T-cell (primary cell): ENCODE measurements at places on chromosomes 5 and 9. TPM values are rescaled to one million over a fixed set of nuclear protein-coding genes. Genes with fewer than 3 reads are reported as not detected.

DNA sequence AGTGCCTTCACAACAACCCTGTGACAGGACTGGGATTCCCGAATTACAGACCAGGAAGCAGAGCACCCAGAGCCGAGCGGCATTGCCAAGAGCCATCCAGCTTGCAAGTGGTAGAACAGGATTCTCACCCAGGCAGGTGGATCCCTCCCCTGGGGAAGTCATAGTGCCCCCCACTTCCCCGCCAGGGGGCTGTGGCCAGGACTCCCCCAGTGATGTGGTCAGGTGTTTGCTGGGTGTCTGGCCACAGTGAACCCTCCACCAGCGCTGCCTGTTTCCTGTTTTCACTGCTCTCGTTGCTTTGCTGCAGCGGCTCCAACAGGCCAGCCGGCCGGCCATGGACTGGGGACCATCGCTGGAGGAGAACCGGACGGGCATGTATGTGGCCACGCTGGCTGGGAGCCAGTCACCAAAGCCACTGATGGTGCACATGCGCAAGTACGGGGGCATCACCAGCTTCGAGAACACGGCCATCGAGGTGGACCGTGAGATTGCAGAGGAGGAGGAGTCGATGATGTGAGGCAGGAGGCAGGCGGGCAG lies 19.3 kb downstream of the SLC6A7 start:
- no peaks in the 10 kb centered on the region for H3K4me1 ChIP-seq
- no peaks in the 10 kb centered on the region for H3K36me3 ChIP-seq
- H3K27ac ChIP-seq, result no peak overlapping the region

DNA sequence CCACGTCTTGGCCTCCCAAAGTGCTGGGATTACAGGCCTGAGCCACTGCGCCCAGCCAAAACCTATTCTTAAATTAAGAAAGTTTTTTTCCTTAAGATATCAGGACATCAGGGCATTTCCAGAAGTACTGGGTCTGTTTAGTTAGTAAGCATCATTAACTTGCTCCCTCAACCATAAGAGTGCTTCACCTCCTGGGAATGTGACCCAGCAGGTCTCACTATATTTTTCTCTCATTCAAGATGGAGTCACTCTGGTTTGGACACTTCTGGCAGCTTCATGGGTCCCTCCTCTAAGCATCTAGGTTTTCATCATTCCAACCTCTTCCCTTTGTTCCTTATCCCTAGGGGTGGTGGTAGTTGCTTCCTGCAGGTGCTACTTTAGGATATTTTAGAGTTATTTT lies 10.3 kb upstream of the BRD3OS start:
- H3K27ac ChIP-seq, result no peak overlapping the region
- no peaks in the 10 kb centered on the region for H3K36me3 ChIP-seq
- H3K4me1 ChIP-seq, result no peaks in the 10 kb centered on the region
- no peaks in the 10 kb centered on the region for H3K27me3 ChIP-seq
- H3K4me3 ChIP-seq, result no peak overlapping the region

- peaks cover 2% of the 10 kb centered on the region for H3K27me3 ChIP-seq
- no peak for DNase-seq
- no peak overlapping the region for H3K4me3 ChIP-seq
Measured at GRCh38 chr5:99061299-99061698, 132.5 kb upstream of the CHD1 start.

- H3K36me3 ChIP-seq, result no peaks in the 10 kb centered on the region
- no peak overlapping the region for H3K4me3 ChIP-seq
- no peak overlapping the region for H3K27ac ChIP-seq
- H3K4me1 ChIP-seq, result no peaks in the 10 kb centered on the region
Measured at GRCh38 chr9:127154003-127154389, 31.6 kb upstream of the ANGPTL2 start.

- DNase-seq, result no peak
- H3K4me1 ChIP-seq, result no peaks in the 10 kb centered on the region
- H3K27me3 ChIP-seq, result peaks cover 15% of the 10 kb centered on the region
- no peak overlapping the region for H3K27ac ChIP-seq
- H3K4me3 ChIP-seq, result no peak overlapping the region
- H3K36me3 ChIP-seq, result no peaks in the 10 kb centered on the region
Measured at GRCh38 chr9:38687389-38687842, 32.5 kb downstream of the FAM240B start.

DNA sequence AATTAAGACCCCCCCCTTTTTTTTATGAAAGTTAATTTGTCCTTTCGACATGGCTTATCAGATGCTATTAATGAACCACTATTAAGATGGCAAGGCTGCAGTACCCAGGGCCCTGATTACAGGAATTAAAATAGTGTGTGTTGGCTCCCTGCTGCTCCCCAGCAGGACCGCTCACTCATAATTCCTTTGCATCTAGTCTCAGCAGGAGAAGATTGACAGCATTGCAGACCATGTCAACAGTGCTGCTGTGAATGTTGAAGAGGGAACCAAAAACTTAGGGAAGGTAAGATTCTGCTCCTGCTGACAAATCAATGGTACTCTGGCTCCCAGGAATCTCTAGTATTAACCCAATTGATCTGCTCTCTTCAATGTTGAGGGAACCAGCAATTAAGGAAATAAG lies 61.0 kb downstream of the STX17 start:
- no peak overlapping the region for H3K4me3 ChIP-seq
- H3K4me1 ChIP-seq, result no peaks in the 10 kb centered on the region
- no peak overlapping the region for H3K27ac ChIP-seq

DNA sequence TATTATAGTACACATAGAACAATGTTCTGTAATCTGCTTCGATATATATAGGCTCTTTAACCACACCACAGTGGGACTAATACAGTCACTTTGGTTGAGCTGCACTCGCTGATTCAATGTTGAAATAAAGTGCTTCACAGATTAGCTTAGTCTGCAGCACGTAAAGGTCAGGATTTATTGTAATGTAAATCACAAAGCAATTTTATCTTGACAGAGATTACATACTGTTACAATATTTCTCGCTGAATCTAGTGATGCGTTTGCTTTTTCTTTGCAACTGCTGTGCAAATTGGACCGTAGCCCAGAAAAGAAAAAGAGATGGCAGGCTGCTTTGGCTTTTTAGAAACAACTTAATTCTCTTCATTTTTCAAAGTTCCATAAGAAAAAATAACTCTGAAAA lies 52.9 kb downstream of the CETN3 start:
- H3K27ac ChIP-seq, result no peak overlapping the region
- no peaks in the 10 kb centered on the region for H3K4me1 ChIP-seq
- H3K36me3 ChIP-seq, result no peaks in the 10 kb centered on the region
- H3K27me3 ChIP-seq, result no peaks in the 10 kb centered on the region
- DNase-seq, result no peak

DNA sequence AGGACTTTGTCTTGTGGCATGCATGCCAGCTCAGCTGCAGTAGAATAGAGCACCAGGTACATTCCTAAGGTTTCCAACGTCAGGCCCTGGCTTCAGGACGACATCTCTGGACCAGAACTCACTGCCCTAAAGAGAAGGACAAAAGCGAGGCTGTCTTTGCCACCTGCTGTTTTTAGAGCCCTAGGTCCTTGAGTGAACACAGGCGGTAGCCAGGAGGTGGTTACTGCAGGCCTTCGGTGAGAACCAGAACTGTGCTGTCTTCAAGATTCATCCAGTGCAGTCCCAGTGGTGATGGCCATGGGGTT lies 288.9 kb upstream of the CDH18 start:
- no peak for DNase-seq
- no peaks in the 10 kb centered on the region for H3K4me1 ChIP-seq
- H3K27ac ChIP-seq, result no peak overlapping the region

GRCh38 chr5:52804981-52805380 lies 17.3 kb downstream of the ITGA1 start:
- no peak overlapping the region for H3K4me3 ChIP-seq
- DNase-seq, result no peak
- H3K27me3 ChIP-seq, result no peaks in the 10 kb centered on the region
- H3K27ac ChIP-seq, result no peak overlapping the region

DNA sequence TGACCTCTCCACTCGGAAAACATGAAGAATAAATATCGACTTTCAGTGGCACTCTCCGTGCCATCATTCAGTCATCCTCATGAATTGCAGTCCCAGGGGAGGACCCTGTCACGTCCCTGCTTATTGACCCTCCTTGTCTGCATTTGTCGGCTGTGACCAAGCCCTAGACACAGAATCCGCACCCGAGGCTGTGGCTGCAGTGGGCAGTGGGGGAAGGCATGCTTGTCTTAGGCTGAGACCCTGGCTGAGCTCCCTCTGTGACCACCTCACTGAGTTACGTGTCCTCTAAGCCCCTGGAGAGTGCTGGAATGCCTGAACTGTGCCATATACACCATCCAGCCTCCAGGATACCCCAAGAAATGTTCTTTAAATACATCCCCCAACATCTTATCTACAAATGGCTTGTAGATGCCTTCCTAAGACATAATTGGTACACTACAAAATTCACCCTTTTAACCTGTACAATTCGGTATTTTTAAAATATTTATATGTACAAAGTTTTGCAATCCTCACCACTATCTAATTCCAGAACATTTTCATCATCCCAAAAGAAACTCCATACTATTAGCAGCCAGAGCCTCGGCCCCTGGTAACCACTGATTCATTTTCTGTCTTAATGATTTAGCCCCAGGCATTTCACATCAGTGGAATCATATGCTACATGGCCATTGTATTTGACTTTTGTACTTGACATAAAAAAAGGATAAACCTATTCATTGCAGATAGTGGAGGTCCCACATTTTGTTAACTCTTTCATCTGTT lies 80.8 kb upstream of the ICE1 start:
- no peaks in the 10 kb centered on the region for H3K36me3 ChIP-seq
- DNase-seq, result no peak
- no peak overlapping the region for H3K4me3 ChIP-seq
- H3K27ac ChIP-seq, result no peak overlapping the region

DNA sequence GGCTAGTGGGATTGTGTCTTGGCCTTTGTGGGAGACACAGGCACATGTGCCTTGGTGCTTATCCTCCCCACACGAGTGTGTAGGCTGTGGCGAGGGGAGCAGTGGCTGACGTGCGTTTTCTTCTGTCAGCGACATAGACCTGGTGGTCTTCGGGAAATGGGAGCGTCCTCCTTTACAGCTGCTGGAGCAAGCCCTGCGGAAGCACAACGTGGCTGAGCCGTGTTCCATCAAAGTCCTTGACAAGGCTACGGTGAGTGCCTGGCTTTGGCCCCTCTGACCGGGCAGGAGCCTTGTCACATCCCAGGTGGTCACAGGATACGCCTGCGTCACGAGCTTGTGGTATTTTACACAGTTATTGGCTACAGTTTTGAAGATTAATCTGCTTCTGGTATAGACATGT lies 26.4 kb downstream of the TENT4A start:
- no peak for DNase-seq
- H3K4me3 ChIP-seq, result no peak overlapping the region
- no peaks in the 10 kb centered on the region for H3K4me1 ChIP-seq
- no peak overlapping the region for H3K27ac ChIP-seq
- H3K27me3 ChIP-seq, result no peaks in the 10 kb centered on the region

DNA sequence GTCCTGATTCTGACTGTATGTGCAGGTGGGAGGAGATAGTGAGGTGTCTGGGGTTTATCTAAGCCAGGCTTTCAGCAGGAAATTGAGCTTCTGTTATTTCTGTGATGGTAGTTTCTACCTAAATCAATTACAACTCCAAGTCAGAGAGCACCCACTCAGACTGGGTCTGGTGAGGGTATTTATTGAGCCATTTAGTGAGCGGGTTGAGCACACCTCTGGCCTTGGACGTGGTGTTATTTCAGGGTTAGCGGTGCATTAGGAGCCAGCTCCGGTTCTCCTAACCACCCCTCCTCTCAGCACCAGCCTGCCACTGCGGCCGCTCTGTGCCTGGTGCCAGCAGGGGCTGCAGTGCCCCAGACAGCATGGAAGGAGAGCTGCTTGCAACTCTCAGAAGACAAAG lies 238.9 kb downstream of the CACNA1B start:
- no peak overlapping the region for H3K27ac ChIP-seq
- no peak for DNase-seq
- no peaks in the 10 kb centered on the region for H3K36me3 ChIP-seq

DNA sequence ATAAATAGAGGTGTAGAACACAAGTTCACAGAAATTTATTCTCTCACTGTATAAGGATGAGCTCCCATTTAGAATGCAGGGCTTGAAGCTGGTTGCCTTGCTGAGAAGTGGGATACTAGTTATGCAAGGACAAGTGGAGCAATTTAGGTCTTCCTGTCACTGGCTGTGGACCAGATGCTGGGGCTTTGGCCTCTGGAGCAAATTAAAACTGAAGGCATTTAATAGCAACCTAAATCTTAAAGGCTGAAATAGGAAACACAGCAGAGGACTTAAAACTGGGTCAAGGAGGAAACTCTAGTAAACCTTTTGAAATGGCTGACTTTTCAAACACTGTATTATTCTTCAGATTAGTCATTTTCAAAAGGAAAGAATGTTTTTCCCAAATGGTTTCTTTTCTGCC lies 319.4 kb downstream of the RAB3C start:
- no peaks in the 10 kb centered on the region for H3K36me3 ChIP-seq
- DNase-seq, result no peak
- no peak overlapping the region for H3K4me3 ChIP-seq
- H3K4me1 ChIP-seq, result no peaks in the 10 kb centered on the region
- H3K27me3 ChIP-seq, result peaks cover 2% of the 10 kb centered on the region

DNA sequence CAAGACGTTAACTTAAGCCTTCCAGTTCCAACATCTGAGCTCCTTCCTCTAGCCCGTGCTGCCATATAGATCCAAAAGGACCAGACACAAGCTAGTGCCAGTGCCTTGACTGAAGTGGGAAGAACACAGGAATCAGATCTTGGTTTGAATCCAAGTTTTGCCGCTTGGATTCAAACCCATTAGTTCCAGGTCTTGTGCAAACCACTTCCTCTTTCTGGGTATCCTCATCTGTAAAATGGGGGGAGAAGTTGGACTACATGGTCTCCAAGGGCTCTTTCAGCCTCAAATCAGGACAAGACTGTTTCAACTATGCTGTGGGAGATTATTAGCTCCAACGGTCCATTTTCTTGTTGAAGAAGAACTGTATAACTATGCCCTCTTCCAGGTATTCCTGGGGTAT lies 32.6 kb downstream of the TTLL11 start:
- H3K4me1 ChIP-seq, result no peaks in the 10 kb centered on the region
- H3K4me3 ChIP-seq, result no peak overlapping the region
- H3K36me3 ChIP-seq, result no peaks in the 10 kb centered on the region
- no peaks in the 10 kb centered on the region for H3K27me3 ChIP-seq

- H3K27me3 ChIP-seq, result peaks cover 2% of the 10 kb centered on the region
- H3K4me1 ChIP-seq, result no peaks in the 10 kb centered on the region
- no peak overlapping the region for H3K27ac ChIP-seq
- H3K36me3 ChIP-seq, result no peaks in the 10 kb centered on the region
Measured at GRCh38 chr9:132982458-132982857, 4.0 kb downstream of the GFI1B start.

DNA sequence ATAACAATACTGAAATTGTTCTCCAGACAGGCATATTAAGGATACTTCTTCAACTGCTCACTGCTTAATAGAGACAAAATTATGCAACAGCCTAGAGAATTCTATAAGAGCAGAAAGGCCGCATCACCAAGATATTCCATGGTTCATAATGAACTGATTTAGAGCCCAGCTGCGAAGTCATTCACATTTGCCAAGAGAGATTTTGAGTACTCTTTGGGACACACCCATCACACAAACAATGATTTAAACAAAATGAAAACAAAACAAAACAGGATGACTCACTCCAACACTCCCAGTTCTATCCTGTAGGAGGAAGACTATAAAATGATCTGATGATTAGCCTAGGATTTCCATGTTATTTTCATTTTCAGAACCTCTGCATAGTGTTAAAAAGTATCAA lies 145.7 kb upstream of the GNA14 start:
- H3K4me3 ChIP-seq, result no peak overlapping the region
- H3K36me3 ChIP-seq, result no peaks in the 10 kb centered on the region
- H3K27ac ChIP-seq, result no peak overlapping the region
- H3K27me3 ChIP-seq, result no peaks in the 10 kb centered on the region
- no peak for DNase-seq
- H3K4me1 ChIP-seq, result no peaks in the 10 kb centered on the region

Gene ANKRD18A
- 3.0 TPM for total RNA-seq

Gene CD74
- total RNA-seq, result 281 TPM
